ENCODE measurements at places on chromosomes 7 and 10.

GRCh38 chr10:51675088-51675487 is 24.3 kb downstream of the CSTF2T start:
- DNase-seq: no peak

DNA sequence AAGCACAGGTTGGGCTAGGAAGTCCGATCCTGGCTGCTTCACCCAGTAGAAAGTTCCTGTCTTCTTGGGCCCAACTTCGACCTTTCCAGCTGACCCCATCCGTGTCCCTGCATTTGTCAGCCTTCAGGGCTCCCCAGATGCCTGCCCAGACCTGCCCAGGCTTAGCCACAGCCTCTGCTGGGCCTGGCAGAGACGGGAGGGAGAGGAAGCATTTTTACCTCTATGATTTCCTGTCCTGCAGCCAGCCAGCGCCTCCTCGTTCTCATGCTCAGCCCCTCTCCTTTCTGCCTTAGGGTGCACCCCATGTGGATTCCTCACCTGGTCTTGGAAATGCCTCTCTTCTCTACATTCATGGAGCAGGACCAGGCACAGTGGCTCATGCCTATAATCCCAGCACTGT is 3.7 kb downstream of the METTL27 start:
- no peak for DNase-seq

DNA sequence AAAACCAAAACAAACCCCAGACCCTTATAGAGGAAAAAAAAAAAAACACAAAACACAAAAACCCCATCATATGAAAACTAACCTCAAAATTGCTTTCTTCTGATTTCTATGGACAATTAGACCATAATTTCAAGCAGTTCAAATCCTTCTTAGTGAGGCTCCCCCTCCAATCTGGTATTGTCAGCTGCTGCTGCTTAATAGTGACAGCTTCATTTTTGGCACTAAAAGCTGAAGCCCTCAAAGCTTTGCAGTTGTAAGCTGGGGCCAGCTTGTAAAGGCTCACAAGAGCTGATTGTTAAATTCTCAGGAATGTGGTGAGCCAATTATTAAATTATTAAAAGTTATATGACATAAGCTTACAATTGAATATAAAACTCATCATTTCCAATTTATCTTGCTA is 21.9 kb downstream of the ATXN7L1 start:
- DNase-seq: no peak

GRCh38 chr10:127889605-127890195 is 3.0 kb downstream of the CLRN3 start:
- no peak for DNase-seq

- DNase-seq: no peak
Observed at GRCh38 chr7:99644431-99644830, 27.7 kb downstream of the ZSCAN25 start.

DNA sequence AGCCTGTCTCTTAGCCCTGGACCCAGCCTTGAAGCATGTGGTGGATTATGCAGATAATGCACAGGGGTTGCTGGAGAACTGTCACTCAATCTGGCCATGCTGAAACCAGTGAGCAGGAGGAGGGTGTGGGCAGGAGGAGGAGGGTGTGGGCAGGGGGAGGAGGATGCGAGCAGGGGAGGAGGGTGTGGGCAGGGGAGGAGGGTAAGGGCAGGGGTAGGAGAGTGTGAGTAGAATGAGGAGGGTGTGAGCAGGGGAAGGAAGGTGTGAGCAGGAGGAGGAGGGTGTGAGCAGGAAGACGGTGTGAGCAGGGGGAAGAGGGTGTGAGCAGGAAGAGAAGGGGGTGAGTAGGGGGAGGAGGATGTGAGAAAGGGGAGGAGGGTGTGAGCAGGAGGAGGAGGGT is 18.8 kb downstream of the CAMK2B start:
- no peak for DNase-seq

DNA sequence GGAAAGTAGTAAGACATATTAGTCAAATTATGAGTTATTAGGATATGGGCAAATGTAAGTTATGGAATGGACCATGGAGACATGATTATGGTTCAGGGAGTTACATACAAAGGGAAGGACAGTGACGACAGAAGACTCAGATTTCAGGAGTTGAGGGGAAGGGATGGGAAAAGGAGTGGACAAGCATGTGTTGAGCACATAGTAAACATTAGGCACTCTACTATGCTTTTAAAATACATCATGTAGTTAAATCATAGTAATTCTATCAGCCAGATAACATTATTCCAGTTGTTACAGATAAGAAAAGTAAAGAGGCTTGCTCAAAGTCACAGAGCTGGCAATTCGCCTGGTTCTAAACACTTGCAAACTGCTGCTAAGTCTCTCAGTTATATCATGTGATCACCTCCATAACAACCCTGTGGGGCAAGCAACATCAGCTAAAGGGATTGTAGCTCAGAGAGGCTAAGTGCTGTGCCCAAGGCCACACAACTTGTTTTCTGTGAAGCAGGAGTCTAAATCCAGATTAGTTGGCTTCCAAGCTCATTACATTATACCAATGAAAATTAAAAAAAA is 115.2 kb upstream of the MDFIC start:
- no peak for DNase-seq

DNA sequence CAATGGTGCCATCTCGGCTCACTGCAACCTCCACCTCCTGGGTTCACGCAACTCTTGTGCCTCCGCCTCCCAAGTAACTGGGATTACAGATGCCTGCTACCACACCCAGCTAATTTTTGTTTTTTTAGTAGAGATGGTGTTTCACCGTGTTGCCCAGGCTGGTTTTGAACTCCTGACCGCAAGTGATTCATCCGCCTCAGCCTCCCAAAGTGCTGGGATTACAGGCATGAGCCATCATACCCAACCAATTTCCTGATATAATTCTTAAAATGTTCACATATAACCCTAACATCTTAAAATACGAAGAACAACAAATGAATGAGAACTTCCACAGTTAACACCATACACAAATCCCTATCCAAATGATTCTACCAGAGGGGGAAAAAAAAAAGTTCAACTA is 31.2 kb downstream of the BAIAP2L1 start:
- DNase-seq: no peak

Measured in activated naive CD4-positive, alpha-beta T cell treated with anti-CD3 and anti-CD28 coated beads, Interleukin-2, amount 50 U/mL, for 72 hours (primary cell).